Muscle of arm (tissue), 14 donors: ENCODE measurements at places on chromosomes 16 and 17.

GRCh38 chr17:30316736-30317135 is 17.1 kb downstream of the TMIGD1 start:
- no peak for DNase-seq

DNA sequence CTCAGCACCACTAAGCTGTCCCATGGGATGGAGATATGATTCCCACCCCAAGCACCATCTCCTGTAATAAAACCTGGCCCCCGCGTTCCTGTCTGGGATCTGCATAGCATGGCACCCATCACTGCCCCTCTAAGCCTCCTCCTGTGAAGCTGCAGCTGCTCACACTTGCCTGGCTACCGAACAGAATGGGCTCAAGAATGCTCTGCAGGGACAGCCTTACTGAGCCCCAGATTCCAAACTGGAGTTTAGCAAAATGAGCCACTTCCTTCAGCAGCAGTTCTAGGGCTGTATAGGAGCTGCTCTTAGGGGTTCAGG is 256.1 kb downstream of the CPPED1 start:
- DNase-seq, result no peak

DNA sequence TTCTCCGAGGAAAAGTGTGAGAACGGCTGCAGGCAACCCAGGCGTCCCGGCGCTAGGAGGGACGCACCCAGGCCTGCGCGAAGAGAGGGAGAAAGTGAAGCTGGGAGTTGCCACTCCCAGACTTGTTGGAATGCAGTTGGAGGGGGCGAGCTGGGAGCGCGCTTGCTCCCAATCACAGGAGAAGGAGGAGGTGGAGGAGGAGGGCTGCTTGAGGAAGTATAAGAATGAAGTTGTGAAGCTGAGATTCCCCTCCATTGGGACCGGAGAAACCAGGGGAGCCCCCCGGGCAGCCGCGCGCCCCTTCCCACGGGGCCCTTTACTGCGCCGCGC is at the start of gene ERBB2:
ERBB2 (plus strand) TSS at position 247 of the 330 bp plus-strand sequence. CDS start 175 bp downstream, outside the sequence.
- DNase-seq, result peak; percentile 78

- no peak for DNase-seq
Measured at GRCh38 chr16:22312897-22313781, 15.9 kb downstream of the POLR3E start.

- DNase-seq, result no peak
Measured at GRCh38 chr16:20740007-20740883, 1.4 kb downstream of the THUMPD1 start.

GRCh38 chr17:31597646-31598398 is 206.3 kb downstream of the RAB11FIP4 start:
- DNase-seq, result no peak

DNA sequence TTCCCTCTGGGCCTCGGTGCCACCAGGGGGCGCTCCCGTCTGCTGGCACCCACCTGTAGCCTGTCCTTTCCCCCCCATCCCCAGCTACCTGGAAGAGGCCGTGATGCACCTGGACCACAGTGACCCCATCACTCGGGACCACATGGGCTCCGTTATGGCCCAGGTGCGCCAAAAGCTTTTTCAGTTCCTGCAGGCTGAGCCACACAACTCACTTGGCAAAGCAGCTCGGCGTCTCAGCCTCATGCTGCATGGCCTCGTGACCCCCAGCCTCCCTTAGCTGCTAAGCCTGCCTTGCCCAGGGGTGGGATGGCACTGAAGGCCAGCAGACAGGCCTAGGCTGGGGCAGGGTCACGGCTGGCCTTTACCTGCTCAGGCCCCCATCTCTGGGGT is 818 bp upstream of the NRN1L start:
- DNase-seq, result no peak

DNA sequence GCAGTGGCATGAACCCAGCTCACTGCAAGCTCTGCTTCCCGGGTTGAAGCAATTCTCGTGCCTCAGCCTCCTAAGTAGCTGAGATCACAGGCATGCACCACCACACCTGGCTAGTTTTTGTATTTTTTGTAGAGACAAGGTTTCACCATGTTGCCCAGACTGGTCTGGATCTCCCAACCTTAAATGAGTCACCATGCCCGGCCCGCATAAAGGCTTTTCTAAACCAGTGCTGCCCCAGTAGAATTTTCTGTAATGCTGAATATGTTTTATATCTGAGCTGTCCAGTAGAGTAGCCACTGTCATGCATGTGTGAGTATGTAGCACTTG is 36.9 kb upstream of the WSB1 start:
- no peak for DNase-seq

DNA sequence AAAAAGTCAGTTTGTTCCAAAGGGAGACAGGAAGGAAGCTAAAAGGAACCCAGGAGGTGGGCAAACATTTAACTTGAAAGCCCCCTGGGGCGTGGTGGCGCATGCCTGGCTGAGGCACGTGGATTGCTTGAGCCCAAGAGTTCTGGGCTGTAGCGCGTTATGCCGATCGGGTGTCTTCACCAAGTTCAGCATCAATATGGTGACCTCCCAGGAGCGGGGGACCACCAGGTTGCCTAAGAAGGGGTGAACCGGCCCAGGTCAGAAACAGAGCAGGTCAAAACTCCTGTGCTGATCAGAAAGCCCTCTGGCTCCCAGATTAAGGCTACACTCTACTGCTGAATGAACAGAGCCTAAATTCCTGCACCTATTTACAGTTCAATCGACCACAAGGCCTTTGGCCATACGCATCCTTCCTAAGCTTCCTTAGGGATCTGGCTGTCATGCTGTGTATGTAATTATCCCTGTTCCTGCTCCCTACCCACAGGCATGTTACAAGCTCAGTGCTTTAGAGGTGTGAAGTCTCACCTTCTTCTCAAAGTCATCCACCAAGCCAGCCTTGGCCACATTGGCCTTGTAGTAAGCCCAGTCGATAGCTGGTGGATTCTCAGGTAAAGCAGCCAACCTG is 5.0 kb downstream of the ATP5PD start:
- no peak for DNase-seq

DNA sequence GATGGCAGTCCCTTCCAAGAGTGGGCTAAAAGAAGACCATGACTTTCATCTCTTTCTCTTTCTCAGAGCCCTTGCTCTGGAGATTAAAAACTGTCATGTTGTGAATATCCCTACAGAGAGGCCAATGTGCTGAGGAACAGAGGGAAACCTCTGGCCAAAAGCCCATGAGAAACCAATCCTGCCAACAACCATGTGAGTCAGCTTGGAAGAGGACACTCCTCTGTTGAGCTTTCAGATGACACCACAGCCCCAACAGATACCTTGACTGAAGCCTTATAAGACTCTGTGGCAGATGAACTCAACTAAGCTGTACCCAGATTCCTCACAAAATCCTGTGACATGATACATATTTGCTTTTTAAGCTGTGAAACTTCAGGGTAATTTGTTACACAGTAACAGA is 19.6 kb downstream of the CPPED1 start:
- no peak for DNase-seq

- no peak for DNase-seq
Measured at GRCh38 chr17:30379303-30379902, 676 bp downstream of the CPD start.

- DNase-seq, result no peak
Measured at GRCh38 chr17:62649570-62649969, 22.1 kb downstream of the MRC2 start.
